CD4-positive, alpha-beta memory T cell (primary cell): ENCODE measurements at places on chromosomes 2 and 18. TPM values are rescaled to one million over a fixed set of nuclear protein-coding genes. Genes with fewer than 3 reads are reported as not detected.

Gene TTR
- not detected for total RNA-seq

Gene NEURL3
- 0.22 TPM for total RNA-seq

Gene CTNNA2
- not detected for total RNA-seq

Gene KCNG2
- not detected for total RNA-seq

Gene LOXL3
- total RNA-seq = 0.32 TPM

Gene C2orf81
- total RNA-seq = 7.5 TPM

Gene HOXD4
- total RNA-seq = not detected

Gene MC4R
- not detected for total RNA-seq

Gene EMILIN1
- 0.33 TPM for total RNA-seq

Gene GTF2A1L
- total RNA-seq = not detected

Gene DPP4
- total RNA-seq = 40.2 TPM

- no peaks in the 10 kb centered on the region for H3K4me1 ChIP-seq
- DNase-seq = no peak
- H3K4me3 ChIP-seq = no peak overlapping the region
- H3K27me3 ChIP-seq = no peaks in the 10 kb centered on the region
Observed at GRCh38 chr2:169189132-169189531, 119.8 kb downstream of the DHRS9 start.

- no peak overlapping the region for H3K4me3 ChIP-seq
- no peaks in the 10 kb centered on the region for H3K36me3 ChIP-seq
- no peak for DNase-seq
- H3K4me1 ChIP-seq = no peaks in the 10 kb centered on the region
- H3K27me3 ChIP-seq = no peaks in the 10 kb centered on the region
Observed at GRCh38 chr2:133223226-133223625, 345.0 kb downstream of the NCKAP5 start.

DNA sequence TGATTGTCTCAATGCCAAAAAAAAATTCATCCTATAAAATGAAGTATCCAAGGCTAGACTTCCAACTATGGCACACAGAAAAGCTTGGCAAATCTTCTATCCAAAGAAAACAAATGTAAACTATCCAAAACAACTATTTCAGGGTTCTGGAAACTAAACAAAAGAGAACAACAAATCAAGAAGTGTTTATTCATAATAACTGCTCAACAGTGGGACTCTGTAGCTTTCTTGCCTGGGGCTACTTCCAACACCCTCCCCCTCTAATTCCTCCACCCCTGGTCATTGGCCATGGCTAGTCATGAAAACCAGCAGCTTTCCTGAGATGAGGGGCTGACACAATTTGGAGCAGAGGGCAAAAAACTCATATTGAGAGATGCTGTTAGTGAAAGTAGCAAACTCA is 107.0 kb downstream of the EXOC6B start:
- no peaks in the 10 kb centered on the region for H3K27me3 ChIP-seq
- H3K4me1 ChIP-seq = no peaks in the 10 kb centered on the region
- no peak overlapping the region for H3K4me3 ChIP-seq

- H3K27me3 ChIP-seq = no peaks in the 10 kb centered on the region
- no peak for DNase-seq
- H3K36me3 ChIP-seq = no peaks in the 10 kb centered on the region
- no peaks in the 10 kb centered on the region for H3K4me1 ChIP-seq
- H3K27ac ChIP-seq = no peak overlapping the region
Observed at GRCh38 chr18:75418293-75419005, 9.1 kb downstream of the SMIM21 start.

DNA sequence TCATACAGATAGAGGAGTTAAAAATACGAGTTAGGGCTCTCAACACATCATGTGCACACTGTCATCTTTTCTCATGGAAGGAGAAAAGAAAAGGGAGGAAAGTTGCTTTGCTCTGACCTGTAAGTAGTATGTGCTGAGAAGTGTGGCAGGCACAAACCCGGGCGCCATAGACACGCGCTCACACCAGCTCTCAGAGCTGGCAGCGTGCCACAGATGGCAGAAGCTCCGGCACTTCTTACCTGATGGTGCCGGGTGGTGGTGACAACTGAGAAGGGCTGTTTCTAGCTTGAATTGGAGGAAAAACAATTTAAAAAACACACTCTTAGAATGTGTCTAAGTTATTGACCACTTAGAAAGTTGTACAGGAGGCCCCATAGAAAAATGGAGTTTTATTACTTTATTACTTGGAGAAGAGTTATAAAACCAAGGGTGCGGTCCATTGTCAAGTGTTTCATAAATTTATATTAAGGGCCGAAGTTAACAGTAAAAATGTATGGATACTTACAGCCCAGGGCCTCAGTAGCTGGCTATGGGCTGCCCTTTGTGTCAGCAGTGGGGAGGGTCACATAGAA is 92.2 kb downstream of the DPP4 start:
- no peak overlapping the region for H3K27ac ChIP-seq
- H3K4me1 ChIP-seq = peaks cover 12% of the 10 kb centered on the region
- H3K4me3 ChIP-seq = no peak overlapping the region
- H3K36me3 ChIP-seq = no peaks in the 10 kb centered on the region
- no peak for DNase-seq
- no peaks in the 10 kb centered on the region for H3K27me3 ChIP-seq

GRCh38 chr2:223944166-223944702 is 901 bp downstream of the WDFY1 start:
- H3K4me1 ChIP-seq = peaks cover 45% of the 10 kb centered on the region
- peak; percentile 29 for DNase-seq
- no peaks in the 10 kb centered on the region for H3K27me3 ChIP-seq
- H3K36me3 ChIP-seq = no peaks in the 10 kb centered on the region
- H3K27ac ChIP-seq = peak overlapping the region; percentile 50

DNA sequence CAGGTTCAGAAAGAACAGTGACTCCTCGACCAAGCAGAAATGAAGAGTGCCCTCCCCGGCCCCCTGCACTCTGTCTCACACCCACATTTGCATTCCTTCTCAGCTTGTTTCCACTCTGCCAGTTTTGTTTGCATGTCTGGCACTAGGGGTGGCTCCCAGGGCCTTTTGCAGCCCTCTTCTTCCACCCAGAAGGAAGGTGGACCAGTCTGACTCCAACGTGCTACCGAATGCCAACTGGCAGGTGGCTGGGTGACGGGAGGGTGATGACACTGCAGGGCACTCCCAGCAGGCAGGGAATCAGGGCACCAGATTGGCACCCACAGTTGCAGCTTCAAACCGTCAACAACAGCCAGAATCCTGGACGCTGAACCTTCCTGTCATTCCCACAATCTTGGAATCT is 371.1 kb downstream of the TXNL1 start:
- no peaks in the 10 kb centered on the region for H3K4me1 ChIP-seq
- H3K36me3 ChIP-seq = no peaks in the 10 kb centered on the region
- H3K27me3 ChIP-seq = no peaks in the 10 kb centered on the region
- no peak overlapping the region for H3K27ac ChIP-seq
- DNase-seq = no peak

GRCh38 chr2:168970711-168971233 is 60.4 kb downstream of the ABCB11 start:
- no peak for DNase-seq
- H3K27me3 ChIP-seq = no peaks in the 10 kb centered on the region
- no peak overlapping the region for H3K27ac ChIP-seq
- H3K4me1 ChIP-seq = peaks cover 8% of the 10 kb centered on the region

- H3K4me1 ChIP-seq = no peaks in the 10 kb centered on the region
- no peaks in the 10 kb centered on the region for H3K36me3 ChIP-seq
- H3K27ac ChIP-seq = no peak overlapping the region
- DNase-seq = no peak
- no peaks in the 10 kb centered on the region for H3K27me3 ChIP-seq
Observed at GRCh38 chr2:23606968-23607367, 222.0 kb downstream of the KLHL29 start.

GRCh38 chr2:72927619-72928550 is 10.6 kb downstream of the EMX1 start:
- no peak for DNase-seq
- no peak overlapping the region for H3K27ac ChIP-seq
- peaks cover 6% of the 10 kb centered on the region for H3K4me1 ChIP-seq
- H3K36me3 ChIP-seq = no peaks in the 10 kb centered on the region
- no peak overlapping the region for H3K4me3 ChIP-seq

DNA sequence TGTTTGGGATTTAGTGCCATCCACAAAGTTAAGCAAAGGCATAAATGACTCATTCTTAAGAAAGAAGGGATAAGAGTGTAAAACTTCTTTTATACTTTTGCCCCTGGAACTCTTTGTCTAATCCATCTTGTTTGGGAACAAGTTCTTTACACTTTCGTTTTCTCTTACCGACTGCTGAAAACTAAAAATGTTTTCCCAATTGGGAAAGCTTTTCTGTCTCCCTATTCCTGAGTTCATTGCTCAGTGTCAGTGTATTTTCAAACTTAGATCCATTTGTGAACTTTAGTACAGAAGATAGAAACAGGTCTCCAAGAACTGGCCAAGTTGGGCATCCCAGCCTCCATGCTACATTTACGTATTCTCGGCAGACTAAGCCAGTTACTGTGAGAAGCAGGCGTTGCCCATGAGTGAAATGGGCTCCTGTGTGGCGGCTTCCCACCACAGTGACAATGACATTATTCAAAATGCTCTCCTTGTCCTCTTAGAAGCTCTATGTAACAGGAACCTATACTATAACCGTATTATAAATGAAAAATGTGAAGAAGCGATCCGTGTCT is 51.7 kb downstream of the TGOLN2 start:
- H3K4me1 ChIP-seq = no peaks in the 10 kb centered on the region
- DNase-seq = no peak
- no peak overlapping the region for H3K4me3 ChIP-seq

GRCh38 chr18:63183378-63183777 is 136.2 kb downstream of the BCL2 start:
- H3K27ac ChIP-seq = no peak overlapping the region
- H3K4me1 ChIP-seq = peaks cover 50% of the 10 kb centered on the region
- DNase-seq = no peak
- no peak overlapping the region for H3K4me3 ChIP-seq
- no peaks in the 10 kb centered on the region for H3K27me3 ChIP-seq

- H3K27me3 ChIP-seq = peaks cover 40% of the 10 kb centered on the region
- H3K4me3 ChIP-seq = no peak overlapping the region
- H3K4me1 ChIP-seq = peaks cover 14% of the 10 kb centered on the region
- no peak for DNase-seq
- H3K27ac ChIP-seq = no peak overlapping the region
- H3K36me3 ChIP-seq = no peaks in the 10 kb centered on the region
Observed at GRCh38 chr18:48407358-48407757, 1.8 kb downstream of the ZBTB7C start.

DNA sequence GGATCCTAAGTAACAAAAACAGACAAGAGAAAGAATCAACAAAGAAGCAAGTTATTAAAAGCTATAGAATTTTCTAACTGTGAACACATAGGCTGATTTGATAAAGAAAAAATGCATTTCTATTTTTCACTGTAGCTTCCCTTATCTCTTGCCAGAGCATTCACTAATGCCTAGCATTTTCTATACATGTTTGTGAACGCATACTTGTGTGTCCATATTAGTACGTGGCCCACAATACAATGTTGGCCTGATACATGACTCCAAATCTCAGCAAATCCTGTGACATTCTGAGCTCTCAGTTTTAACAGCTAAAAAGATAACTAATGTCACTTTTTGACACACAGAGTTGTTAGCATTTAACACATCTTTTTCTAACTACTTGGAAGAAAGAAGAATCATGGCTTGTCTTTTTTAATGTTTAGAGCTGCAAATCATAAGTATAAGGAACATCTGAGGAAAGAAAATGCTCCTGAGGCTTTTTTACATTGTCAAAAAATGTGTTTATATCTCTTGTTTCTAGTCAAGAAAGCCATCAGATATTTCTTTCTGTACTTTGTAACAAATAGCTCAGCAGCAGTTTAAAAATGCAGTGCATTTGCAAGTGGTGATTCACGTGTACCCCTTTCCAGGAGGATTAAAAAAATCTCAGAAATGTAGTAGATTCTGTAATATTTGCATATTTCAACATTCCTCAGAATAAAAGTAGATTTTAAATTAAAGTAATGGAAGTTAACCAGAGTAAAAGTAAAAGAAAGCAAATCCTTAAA is 1646.8 kb upstream of the TMEFF2 start:
- no peaks in the 10 kb centered on the region for H3K27me3 ChIP-seq
- no peak for DNase-seq
- H3K27ac ChIP-seq = no peak overlapping the region
- H3K4me3 ChIP-seq = no peak overlapping the region

- no peaks in the 10 kb centered on the region for H3K36me3 ChIP-seq
- no peak overlapping the region for H3K27ac ChIP-seq
- no peaks in the 10 kb centered on the region for H3K4me1 ChIP-seq
- no peak for DNase-seq
Observed at GRCh38 chr2:118469103-118469502, 378.3 kb downstream of the EN1 start.
